ENCODE measurements at places on chromosomes 13 and 19.

DNA sequence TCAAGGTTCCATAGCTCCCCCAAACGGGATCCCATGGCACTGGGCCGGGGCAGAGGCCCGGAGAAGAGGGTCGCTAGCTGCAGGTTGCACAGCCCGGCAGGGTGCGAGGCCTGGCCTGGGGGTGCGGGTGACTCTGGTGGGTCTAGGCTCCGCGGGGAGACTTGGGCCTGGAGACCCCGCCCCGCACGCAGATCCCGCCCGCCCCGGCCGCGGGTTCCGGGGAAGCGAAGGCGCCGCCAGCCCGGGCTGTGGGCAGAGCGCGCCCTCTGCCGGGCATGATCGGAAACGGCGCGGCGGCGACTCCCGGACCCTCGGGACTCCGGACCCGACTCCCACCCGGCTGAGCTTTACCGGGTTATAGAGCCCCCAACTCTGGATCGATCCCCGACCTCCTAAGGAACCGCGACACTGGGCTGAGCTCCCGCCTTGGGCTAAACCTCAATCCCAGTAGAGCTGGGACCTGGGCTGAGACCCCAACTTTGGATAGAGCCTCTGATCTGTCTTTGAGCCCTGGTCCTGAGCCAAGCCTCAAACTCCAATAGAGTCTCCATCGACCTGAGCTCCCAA is 3.1 kb upstream of the TNFAIP8L1 start:
- peak; percentile 60 for DNase-seq

DNA sequence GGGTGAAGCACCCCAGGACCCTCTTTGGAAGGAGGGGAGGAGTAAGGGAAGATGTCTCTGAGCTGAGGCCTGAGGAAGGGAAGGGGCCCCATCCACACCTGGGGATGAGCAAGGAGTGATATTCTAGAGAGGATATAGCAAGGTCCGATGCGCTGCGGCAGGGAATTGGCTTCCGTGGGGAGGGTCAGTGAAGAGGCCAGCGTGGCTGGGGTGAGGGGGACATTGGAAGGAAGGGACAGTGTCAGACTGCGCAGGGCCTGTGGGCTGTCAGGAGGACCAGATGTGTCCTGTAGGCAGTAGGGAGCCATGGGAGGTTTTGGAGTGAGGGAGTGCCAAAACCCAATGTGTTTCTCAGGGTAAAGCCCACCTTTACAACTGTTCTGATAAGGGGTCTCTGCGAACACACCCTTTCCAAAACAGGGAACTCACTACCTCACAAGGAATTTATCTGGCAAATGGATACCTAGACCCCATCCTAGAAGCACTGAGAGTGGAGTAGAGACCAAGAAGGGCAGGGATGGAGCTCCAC is 3.7 kb downstream of the LMTK3 start:
- DNase-seq, result no peak

DNA sequence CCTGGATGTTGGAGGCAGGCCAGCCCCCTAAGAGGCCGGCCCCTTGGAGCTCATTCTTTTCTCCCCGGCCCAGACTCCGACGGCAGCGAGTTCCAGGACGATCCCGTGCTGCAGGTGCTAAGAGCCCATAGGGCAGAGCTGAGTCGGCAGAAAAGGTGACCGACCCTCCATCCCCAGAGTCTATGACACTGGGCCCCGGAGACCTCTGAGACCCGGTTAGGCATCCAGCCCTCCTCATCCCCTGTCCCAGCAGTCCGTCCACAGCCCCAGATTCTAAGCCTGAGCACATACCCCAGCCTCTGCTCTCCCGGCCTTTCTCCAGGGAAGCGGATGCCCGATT is 7.3 kb upstream of the ARHGAP33 start:
- DNase-seq, result no peak

GRCh38 chr19:13053238-13053637 is 49.4 kb downstream of the LYL1 start:
- no peak for DNase-seq

DNA sequence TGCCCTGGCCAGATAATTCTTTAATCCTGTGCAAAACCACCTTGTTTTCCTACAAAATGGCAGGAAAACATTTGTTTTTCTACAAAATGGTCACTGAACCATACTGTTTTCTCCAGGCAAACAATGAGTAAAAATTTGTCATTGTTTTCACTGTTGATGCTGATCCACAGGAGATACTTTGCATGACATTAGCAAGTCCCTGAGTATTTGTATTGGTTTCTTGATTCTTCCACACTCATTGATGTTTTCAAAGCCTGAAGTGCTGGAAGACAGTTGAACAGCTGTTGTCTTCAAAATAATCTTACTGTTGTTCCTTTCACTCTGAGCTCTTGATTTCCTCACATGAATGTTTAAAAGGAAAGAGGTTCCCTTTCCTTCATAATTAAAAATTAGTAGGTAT is 123.1 kb upstream of the HTR2A start:
- no peak for DNase-seq

- no peak for DNase-seq
These were observed 838 bp upstream of the SNRNP70 start for GRCh38 chr19:49084206-49085019.

GRCh38 chr13:59633290-59633689 is 530.4 kb downstream of the DIAPH3 start:
- no peak for DNase-seq

GRCh38 chr13:39816936-39817335 is 161.5 kb downstream of the COG6 start:
- DNase-seq, result no peak

GRCh38 chr19:39969266-39969665 is 1.7 kb upstream of the PSMC4 start:
- DNase-seq, result no peak

DNA sequence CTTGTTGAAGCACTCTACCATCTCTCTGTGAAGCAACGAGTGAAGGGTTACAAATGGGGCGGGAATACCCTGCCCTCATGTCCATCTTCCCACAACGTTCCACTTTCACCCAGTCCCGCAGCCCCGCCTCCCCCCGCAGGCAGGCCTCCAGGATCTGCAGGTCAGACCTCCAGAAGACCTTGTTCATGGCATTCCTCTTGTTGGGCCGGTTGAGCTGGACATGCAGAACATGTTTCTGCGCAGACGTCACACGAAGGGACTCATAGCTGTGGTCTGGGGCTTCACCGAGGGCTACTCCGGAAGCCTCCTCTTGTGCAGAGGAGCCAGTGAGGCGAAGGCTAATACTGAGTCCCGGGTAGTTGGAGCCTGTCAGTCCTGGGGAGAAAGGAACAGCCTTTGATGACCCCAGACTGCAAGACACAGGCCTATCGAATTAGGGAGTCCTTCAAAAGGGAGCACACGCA is 420 bp downstream of the ECH1 start:
- no peak for DNase-seq

- DNase-seq, result no peak
These were observed 33.7 kb downstream of the SIAH3 start for GRCh38 chr13:45817833-45818232.

- DNase-seq, result no peak
These were observed 14.1 kb upstream of the AMER2 start for GRCh38 chr13:25186187-25186586.

- no peak for DNase-seq
These were observed 3.9 kb downstream of the TTYH1 start for GRCh38 chr19:54418930-54419800.

GRCh38 chr19:17575871-17576757 is 20.7 kb downstream of the COLGALT1 start:
- DNase-seq, result no peak
